Neuronal stem cell (in vitro differentiated cells): ENCODE measurements at places on chromosomes 2 and 18.

DNA sequence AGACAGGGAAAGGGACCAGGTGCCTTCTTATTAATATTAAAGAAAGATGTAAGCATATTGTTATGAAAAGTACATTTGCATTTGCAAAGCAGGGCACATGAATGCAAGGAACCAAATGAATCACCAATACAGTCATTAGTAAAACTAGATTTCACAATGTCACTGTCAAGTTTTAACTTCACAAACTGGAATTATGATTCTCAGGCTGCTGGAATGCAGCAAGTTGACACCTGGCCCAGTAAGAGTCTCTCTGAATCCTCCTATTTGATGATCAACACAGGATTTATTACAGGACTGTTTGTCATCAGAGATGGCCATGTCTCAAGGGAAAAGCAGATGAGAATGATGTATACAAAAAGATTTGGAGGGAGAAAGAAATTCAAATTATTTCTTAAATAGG, 72.9 kb upstream of the STK39 start:
- DNase-seq = no peak

DNA sequence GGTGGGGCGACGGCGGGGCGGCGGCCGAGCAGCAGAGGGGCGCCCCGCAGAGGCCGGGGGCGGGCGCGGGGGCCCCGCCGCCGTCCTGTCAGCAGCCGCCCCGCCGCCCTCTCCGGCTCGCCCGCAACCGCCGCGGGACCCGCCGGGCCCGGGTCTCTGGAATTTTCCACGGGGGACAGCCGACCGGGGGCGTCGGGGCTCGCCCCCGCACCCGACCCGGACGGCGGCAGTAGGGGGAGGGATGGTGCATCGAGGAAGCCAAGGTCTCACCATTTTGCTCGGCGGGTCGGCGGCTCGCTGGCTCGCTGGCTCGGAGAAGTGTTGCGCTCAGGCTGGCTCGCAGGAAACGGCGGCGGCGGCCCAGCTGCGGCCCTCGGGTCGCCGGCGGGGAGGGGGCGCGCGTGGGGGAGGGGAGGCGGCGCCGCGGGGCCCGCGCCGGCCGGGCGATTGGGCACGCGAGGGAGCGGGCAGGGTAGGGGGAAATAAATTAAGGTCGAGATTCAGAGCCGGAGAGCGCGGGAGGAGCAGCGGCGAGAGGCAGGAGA, 405 bp downstream of the PPP3R1 start:
- DNase-seq = peak; percentile 33

GRCh38 chr2:30268296-30268871, 37.0 kb downstream of the LBH start:
- no peak for DNase-seq

DNA sequence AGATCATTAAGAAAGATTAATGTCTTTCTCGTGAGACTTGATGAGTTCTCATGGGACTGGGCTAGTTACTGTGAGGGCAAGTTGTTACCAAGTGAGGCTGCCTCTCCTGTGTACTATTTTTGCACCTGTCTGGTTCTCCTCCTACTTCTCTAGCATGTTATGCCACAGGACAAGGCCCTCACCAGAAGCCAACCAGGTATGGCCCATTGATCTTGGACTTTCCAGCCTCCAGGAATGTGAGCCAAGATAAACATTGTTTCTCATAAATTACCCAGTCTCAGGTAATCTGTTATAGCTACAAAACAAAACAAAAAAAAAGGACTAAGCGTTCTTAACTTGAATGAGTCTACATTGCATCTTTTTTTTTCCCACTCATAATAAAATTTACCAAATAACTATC, 184.1 kb downstream of the CDH7 start:
- no peak for DNase-seq

- DNase-seq = no peak
Measured at GRCh38 chr2:72395096-72395495, 247.4 kb upstream of the CYP26B1 start.

DNA sequence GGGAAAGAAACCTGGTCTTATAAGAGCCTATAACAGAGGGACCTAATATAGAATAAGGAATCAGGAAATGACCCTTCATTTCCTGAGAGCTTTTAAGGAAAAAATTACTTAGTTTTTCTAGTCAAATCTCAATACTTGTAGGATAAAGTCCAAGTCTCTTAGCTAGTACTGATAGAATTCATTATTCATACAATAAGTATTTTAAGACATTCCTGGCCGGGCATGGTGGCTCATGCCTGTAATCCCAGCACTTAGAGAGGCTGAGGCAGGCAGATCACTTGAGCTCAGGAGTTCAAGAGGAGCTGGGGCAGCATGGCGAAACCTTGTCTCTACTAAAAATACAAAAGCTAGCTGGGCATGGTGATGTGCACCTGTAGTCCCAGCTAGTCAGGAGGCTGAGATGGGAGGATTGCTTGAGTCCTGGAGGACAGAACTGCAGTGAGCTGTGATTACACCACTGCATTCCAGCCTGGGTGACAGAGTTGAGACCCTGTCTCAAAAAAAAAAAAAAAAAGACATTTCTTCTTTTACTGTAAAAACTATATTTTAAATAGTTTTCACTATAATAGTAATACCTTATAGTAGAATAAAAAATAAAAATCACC, 3.2 kb downstream of the RAB3GAP1 start:
- no peak for DNase-seq

DNA sequence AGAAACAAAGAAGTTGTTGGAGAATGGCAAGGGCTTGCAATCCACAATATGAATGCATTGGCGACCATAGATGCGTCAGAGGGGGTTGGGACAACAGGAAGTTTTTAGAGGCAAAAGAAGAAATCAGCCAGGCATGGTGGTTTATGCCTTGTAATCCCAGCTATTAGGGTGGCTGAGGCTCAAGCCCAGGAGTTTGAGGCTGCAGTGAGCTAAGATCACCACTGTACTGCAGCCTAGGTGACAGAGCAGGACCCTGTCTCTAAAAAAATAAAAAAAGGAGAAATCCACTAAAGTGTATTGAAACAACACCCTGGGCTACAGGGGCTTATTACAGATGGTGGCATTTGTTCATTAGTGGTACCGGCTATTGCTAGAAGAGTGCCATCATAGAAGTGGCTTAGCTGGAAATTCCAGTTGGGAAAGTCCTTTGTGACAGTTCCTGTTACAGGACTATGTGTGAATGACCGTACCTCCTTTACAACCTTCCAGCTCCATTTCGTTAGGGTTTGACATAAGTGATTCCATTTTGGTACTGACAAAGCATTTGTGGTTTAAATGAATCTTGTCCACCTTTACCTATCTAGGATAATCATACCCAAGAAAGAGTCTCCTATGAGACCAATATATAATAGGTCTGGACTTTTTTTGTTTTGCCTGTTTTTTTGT, 10.7 kb upstream of the WDSUB1 start:
- no peak for DNase-seq

DNA sequence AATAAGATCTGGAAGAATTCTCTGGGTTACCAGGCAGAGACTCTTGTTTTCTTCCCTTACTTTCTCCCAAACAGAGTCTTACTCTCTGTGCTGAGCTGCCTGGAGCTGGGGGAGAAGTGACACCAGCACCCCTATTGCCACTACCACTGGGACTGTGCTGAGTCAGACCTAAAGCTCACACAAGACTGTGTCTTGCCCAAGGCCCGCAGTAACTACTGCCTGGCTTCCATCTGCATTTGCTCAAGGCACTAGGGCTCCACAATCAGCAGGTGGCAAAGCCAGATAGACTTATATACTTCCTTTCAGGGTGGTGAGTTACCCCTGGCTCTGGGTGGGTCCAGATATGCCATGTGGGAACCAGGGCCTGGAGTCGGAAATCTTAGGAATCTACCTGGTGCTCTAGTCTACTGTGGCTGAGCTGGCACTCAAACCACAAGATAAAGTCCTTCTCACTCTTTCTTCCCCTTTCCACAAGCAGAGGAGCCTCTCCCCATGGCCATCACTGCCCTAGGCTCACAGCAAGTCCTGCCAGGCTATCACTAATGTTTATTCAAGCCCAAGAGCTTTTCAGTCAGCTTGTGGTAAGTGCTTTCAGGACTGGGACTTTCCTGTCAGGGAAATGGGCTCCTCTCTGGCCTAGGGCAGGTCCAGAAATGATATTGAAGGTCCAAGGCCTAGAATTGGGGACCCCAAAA, 27.6 kb upstream of the SERPINB2 start:
- no peak for DNase-seq

DNA sequence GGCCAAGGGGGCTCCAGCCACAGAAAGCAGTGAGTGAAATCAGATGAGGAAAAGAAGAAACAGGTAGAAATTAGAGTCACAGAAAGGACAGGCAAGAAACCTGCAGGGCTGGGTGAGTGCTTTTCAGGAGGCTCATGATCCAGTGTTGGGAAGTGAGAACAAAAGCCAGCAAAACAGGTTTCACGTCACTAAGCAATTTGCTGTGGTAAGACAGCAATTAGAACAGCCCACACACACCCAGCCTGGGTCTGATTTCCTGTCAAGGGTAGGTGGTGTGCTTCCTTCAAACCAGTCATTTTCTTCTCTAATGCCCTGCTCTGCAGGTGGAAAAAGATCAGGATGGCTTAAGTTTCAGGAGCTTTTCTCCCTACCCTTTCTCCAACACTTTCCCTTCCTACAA, 52.9 kb upstream of the XDH start:
- DNase-seq = no peak

GRCh38 chr18:24799176-24799575, 338.7 kb downstream of the HRH4 start:
- no peak for DNase-seq

DNA sequence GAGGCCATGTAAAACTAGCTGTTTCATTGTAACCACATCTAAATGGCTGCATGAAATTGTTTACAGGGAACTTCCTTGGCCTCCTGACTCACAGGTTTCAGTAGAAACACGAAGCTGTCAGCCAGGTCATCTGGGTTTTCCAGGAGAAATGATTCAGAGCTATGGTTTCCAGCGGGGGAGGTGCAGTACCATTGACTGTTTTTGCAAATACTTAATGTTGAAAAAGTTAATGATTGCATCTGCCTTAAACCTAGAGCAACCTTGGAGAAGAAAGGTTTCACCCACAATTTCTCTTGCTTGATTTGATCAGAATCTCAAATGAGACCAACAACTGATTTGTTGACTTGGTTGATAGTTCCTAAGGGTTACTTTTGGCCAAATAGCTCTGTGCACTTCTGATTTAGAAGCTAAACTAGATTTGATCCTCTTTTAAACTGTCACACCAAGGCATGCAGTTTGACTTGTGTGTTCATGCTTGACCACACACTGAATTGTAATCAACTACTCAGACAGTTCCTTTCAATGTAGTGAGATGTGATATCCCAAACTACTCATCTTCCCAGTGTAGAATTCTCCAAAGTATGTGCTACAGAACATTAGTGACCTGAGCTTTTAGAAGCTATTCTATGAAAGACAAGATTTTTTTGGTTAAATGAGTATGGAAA, 193.5 kb upstream of the CHST9 start:
- DNase-seq = no peak

DNA sequence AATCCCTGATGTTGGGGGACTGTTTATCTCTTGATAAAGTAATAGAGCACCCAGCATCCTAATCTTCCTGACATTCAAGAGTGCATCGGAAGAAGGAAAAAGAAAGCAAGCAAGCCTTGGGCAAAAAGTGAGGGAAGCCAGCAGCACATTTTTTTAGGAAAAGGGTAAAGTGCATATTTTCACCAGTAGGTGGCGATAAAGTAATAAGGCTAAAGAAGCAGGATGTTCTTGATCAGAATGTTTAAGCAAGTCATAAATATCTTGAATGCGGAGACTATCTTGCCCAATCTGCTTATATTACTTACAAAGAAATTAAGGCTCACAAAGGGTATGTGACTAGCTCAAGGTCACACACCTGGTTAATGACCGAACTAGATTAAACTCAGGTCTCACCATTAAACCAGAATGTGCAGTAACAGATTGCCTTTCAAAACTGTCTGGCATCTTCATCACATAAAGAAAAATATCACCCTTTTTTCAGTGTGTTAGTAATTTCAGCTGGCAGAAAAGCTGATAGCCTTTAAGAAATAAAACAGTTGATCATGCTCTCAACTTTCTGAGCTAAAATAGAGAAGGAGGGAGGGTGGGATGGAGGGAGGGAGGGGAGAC, 83.8 kb downstream of the VIT start:
- DNase-seq = peak; percentile 38

DNA sequence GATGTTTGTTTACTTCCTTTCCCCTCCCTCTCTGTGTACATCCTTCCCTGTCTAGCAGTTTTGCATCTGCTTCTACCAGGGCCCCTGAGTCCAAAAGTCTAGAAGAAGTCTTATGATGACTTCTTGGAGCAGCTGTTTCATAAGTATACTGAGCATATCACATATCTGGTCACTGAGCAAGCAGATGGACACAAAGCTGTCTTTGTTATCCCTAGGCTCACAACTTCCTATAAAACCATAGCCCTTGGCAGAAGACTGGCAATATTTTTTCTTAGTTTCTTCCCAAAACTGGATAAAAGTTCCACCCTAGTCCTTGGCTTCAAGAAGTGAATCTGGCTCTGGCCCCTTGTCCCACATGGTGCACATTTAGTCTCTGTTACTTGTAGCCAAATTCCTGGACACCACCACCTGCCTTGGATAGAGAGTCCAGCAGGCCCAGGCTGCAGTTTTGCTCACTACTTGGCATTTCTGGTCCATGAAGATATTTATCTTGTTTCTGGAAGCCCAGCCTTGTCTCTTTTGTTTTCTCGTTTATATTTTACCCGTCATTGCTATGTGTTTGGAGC, 22.5 kb downstream of the THOC1 start:
- DNase-seq = no peak

- no peak for DNase-seq
Measured at GRCh38 chr2:96773922-96774321, 13.2 kb downstream of the CNNM4 start.

DNA sequence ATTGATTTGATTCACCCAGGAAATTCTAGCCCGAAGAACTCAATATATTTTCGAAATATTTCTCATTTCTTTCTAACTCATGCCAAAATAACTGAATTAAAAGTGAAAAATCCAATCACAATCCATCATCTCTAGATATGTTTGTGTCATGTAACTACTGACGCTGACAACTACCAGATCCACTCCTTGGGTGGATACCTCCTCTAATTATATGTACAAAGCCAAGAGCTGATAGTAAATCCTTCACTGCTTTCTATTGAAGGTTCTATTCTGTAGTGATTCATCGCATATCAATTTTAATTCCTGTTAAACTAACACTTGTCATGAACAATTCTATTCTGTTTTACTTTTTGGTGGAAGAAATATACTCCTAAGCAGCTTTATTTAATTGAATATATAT, 1056.6 kb upstream of the NXPH2 start:
- DNase-seq = no peak

GRCh38 chr18:63150326-63150725, 169.2 kb downstream of the BCL2 start:
- no peak for DNase-seq
